ENCODE measurements at places on chromosomes 6 and 20.

GRCh38 chr6:42402184-42402583 lies 49.5 kb downstream of the TRERF1 start:
- DNase-seq = peak; percentile 59

DNA sequence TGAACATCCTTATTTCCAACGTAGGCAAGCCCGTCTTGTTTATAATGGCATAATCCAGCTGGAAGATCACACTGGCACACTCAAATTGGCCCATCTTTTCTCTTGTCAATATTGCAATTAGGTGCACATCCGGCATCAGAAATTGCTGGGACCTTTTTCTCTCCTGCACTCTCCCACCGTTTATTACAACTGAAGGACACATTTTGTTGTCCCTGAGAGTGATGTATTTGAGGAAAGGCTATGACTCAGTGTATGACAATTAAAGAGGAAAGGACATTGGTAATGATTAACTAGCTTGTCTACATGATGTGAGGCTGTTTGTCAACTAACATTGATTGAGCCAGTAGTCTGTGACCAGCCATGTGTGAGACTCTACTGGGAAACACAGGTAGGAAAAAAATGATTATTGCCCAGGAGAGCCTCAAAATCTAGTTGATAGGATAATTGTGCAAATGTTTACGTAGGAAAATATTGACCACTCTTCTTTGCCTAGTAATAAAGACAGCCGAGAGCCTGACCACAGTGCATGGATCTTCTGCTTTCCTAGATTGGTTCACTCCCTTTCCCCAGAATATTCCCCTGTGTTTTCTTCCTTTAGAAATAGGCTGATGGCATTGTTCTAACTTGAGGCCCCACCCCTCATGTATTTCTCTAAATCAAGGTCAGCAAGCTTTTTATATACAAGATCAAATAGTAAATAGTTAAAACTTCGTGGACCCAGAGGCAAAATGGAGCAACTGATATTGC lies 230.0 kb upstream of the BTBD3 start:
- no peak for DNase-seq

- DNase-seq = no peak
These were observed 211.0 kb upstream of the ARG1 start for GRCh38 chr6:131362070-131362469.

GRCh38 chr6:163496205-163496604 lies 81.7 kb downstream of the QKI start:
- no peak for DNase-seq

GRCh38 chr6:157552081-157552747 lies 171.2 kb downstream of the ZDHHC14 start:
- DNase-seq = peak; percentile 6

GRCh38 chr20:63833776-63834490 lies 2.9 kb upstream of the ZBTB46 start:
- no peak for DNase-seq

All from stimulated activated CD4-positive, alpha-beta T cell treated with anti-CD3 and anti-CD28 coated beads, Interleukin-2, amount 100 ng/mL, for 24 hours (primary cell).